Right forelimb (tissue), 1 donor: ENCODE measurements at places on chromosomes 4 and X.

- no peak for DNase-seq
Observed at GRCh38 chrX:53291596-53291995, 10.2 kb upstream of the IQSEC2 start.

GRCh38 chrX:9133426-9133825 lies 99.5 kb upstream of the FAM9B start:
- DNase-seq: no peak

- DNase-seq: no peak
Observed at GRCh38 chr4:88033309-88033708, 25.9 kb downstream of the PKD2 start.

DNA sequence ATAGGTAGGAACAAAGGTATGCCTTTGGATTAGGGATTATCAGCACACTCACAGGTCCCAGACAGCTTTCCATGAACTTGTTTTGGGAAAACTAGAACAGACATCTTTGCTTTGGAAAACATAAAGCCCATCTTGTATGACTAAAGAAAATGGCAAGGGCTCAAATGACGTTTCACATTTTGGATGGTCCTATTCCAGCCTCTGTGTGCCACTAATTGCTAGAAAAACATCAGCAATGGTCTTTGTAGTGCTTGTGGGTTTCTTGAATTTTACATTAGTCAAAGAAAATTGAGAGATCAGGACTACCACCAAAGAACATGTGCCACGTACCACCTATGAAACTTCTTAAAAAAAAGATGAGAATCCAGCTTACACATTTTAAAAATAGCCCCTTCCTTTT lies 111.4 kb downstream of the HDAC8 start:
- no peak for DNase-seq

DNA sequence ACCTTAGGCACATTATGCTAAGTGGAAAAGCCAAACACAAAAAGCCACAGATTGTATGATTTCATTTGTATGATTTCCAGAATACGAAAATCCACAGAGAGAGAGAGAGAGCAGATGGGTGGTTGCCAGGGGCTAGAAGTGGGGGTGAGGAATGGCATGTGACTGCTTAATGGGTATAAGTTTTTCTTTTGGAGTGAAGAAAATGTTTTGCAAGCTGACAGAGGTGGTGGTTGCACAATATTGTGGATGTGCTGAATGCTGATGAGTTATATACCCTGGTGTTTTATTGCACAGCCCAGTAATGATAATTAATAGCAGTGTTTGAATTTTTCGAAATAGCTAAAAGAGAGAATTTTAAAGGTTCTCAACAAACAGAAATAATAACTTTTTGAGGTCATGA lies 386.1 kb upstream of the HS3ST1 start:
- no peak for DNase-seq

DNA sequence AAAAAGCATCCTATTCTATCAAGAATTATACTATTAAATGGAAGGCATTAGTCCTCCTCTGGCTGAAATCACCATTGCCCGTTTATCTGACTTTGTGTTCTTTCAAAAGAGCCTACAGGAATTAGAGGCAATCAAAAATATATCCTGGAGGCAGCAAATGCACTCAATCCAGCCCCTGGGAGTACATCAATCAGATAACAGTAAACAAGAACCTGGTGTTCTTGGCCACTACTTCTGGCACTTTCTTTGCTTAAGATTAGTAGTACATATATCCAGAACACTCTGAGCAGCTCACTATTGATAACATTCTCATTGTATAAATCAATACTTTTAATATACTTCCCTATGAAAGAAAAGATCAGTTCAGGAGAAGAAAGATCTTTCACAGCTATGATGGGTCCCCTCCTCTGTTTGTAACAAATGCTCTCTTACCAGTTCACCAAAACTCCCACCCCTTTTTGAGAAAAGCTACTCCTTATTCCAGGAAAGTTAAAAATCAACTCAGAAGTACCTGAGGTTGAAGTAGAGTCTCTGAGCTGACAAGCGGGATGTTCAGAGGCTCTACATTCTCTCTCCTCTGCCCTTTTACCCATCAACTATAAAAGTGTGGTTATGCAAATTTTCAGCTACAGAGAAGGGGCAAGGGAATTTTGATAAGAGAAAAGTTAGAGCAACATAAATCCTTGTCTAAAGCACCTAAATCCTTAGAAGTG lies 176.0 kb downstream of the COX18 start:
- no peak for DNase-seq

DNA sequence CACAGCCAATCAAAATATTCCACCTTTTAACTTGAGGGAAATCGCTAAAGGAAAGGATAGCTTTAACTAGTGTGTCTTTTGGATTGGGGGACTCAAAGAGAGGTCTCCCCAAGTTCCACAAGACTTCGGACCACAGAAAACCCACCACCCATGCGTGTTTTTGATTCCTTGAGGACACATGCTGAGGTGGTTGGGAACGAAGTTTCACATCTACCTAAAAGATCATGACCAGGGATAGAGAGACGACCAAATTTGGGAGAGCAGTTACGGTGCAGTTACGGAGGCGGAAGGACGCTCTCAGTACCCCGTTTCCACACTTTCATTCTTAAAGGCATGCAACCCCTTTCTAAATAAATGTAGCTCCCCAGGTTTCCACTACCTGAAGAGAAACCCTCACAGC lies 1.1 kb downstream of the PCYT1B start:
- no peak for DNase-seq

DNA sequence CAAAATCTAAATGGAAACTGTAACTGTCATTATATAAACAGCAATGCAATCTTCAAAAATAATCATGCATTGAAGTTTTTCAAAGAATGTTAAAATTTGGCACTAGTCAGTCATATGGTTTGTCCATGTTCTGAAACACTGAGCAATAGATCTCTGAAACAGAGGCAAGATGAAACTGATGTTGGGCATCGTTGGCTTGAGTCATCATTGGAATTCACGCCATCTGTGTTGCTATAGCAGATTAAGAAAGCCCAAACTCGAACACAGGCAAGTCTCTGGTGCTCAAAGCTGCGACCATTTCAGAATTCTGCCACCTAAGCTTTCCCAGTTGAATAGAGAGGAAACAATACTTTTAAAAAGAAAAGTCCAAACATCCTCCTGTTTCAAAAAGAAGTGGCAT lies 114.1 kb upstream of the PPARGC1A start:
- DNase-seq: no peak

GRCh38 chr4:185096032-185096653 lies 46.9 kb upstream of the SLC25A4 start:
- no peak for DNase-seq

- DNase-seq: no peak
Observed at GRCh38 chr4:113450295-113451080, 311.1 kb downstream of the CAMK2D start.

GRCh38 chr4:158159718-158160094 lies 13.1 kb downstream of the GASK1B start:
- no peak for DNase-seq

DNA sequence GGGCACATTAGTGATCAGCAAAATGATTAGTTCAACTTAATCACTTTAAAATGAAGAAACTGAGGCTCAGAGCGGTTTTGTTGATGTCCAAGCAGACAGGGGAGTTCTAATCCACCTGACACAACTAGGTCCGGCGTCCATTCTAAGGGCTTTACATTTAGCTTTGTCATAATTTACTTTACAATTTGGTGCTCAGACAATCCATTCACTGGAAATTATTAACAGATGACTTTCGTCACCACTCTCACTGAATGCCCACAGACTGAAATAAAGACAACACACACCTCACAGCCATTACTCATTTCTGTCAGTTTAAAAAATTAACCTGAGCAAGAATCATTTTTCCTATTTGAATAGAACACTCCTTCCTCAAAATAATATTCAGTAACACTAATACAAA lies 10.8 kb downstream of the NR3C2 start:
- DNase-seq: no peak

DNA sequence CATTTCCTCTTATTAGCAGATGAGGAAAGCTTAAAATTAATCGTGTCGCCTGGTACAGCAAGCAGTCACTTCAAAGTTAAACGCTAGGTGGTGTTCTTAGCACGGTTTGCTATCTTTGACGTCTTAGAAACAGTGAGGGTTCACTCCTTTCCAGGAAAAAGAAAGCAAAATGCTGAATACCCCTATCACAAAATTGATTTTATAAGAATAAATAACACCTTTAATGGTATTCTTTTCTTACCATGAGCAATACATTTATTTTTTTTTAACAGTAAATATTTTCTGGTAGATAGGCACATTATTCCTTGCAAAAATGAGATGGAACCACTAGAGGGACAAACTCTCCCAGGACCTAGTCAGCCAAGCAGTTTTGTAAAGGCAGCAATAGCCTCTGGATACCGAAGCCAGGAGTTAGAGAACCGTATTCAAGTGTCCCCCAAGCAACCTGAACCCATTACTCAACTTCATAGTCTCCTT lies 153.9 kb downstream of the KDR start:
- DNase-seq: no peak

GRCh38 chrX:85326234-85327059 lies 53.0 kb downstream of the POF1B start:
- no peak for DNase-seq

DNA sequence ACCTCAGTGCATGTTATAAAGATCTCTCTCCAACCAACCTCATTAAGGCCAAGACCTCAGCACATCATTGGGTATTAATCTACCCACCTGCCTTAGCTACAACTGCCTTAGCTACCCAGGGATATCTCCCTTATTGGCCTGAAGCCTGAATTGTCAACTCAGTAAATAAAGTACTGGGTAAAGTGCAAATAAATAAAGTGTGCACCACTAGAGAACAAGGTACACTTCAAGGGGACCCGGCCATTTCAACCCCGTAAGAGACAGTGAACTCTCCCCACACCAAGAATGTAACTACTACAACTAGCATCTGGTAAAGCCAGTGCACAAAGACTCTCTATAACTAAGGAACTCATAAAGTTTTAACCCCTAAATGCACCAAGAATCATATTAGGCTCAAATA lies 61.7 kb upstream of the POU3F4 start:
- no peak for DNase-seq

GRCh38 chr4:174137698-174138097 lies 145.8 kb downstream of the FBXO8 start:
- no peak for DNase-seq

- no peak for DNase-seq
Observed at GRCh38 chr4:150008546-150008945, 69.7 kb upstream of the DCLK2 start.

DNA sequence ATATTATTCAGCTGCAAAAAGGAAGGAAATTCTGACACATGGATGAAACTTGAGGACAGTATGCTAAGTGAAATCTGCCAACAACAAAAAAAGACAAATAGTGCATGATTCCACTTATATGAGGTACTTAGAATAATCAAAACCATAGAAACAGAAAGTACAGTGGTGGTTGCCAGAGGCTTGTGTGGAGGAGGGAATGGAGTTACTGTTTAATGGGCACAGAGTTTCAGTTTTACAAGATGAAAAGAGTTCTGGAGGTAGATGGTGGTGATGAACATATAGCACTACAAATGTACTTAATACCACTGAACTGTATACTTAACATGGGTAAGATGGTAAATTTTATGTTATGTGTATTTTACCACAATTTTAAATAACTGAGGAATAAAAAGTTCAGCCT lies 212.0 kb upstream of the KLF3 start:
- DNase-seq: no peak

DNA sequence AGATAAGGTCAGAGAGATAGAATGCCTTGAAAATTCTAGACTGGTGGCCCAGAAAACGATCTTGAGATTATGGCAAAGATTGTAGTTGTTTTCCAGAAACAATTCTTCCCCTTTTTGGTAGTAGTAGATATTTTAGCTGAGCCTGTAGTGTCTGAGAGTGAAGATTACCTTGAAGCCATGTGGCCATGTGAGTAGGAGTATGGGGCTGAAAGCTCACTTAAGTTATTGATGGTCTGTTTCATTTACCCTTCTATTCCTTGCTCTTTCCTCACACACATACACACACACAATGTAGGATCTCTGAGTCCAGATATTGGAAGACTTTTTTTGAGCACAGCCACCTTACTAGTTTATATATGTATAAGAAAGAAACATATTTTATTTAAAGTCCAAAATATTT lies 941.6 kb upstream of the GRID2 start:
- DNase-seq: no peak

DNA sequence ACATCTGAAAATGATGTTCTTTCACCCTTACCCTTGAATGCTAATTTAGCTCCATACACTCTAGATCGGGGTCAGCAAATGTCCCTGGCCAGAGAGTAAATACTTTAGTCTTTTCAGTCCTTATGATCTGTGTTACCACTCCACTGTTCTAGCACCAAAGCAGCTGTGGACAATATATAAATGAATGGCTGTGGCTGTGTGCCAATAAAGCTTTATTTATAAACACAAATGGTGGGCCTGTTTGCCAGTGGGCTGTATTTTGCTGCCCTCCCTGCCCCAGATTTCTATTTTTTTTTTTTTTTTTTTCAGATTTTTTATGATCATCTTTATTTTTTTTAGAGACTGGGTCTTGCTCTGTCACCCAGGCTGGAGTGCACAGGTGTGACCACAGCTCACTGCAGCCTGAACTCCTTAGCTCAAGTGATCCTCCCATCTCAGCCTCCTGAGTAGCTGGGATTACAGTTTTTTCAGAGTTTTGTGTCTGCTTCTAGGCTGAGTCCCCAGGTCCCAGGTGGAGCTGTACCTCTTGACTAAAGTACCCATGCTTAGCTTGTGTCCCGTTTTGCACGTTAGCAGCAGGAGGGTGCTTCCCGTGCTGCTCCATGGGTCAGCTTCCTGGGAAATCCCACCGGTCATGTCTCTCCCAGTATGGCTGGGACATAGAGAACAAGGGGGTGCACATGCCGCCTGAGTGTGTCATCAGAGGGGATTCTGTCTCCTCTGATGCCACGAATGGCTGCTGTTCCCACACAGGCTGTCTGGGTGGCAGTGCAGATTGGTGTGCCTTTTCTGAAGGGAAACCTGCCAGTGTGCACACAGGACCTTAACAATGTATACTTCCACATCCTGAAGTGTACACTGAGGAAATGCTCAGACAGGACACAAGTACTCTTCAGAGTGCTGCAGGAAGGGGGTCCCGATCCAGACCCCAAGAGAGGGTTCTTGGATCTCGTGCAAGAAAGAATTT lies 16.0 kb upstream of the GRPEL1 start:
- DNase-seq: no peak

GRCh38 chr4:180665994-180666824 lies 1577.0 kb upstream of the TENM3 start:
- DNase-seq: no peak

DNA sequence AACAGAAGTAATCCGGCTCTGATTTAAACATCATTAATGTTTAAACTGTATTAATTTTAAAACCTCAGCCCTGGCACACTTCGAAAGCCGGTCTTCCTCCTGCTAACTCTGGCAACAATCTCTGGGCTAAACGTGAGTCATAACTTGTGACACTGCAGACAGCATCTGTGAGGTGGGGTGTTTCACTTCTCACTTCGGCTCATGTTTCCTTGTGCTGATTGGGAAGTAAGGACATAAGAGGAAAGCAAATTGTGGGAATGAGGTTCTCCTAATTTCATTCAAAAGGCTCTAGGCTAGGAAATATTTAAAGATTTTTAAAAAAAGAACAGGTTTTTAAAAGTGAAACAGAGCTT lies 139.9 kb upstream of the USP9X start:
- DNase-seq: no peak
